ENCODE measurements at places on chromosomes 2 and 18.

DNA sequence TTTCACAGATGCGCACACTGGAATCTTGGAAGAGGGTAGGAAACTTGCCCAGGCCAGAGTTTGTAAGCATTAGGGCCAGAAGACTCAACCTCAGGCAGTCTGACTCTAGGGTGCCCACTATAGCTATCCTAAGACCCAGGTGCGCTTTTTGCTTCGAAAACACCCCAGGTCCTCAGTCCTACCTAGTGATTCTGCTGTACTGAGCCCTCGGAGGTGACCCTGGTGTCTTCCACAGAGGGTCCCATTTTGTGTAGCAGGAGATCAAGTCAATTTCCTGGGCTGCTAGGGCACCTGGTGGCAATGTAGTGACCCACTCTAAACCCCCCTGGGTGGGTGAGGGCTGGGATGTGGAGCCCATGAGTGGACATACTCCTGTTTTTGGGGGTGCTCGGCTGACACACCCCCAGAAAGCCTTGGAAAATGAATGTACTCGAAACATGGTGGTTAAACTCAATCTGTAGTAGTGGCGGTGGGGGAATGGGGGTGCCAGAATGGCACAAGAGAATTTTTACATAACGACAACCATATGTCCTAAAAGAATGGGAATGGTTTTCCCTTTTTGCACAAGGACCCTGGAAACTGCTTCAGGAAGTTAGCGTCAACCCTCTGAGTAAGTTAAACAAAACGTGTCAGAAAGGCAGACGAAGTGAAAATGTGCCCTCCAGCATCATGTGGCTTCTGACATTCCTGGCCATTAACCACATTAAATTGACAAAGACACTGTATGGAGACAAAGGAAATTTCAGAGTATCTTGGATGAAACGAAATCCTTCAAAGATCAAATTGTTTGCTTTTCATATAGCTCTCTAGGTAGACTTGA is 218.0 kb upstream of the COPS8 start:
- no peak for DNase-seq

GRCh38 chr2:54041135-54041534 is 70.3 kb upstream of the PSME4 start:
- DNase-seq: peak; percentile 73

- no peak for DNase-seq
These were observed 274.1 kb downstream of the AFF3 start for GRCh38 chr2:99868260-99868659.

- no peak for DNase-seq
These were observed 66.6 kb downstream of the STPG4 start for GRCh38 chr2:47088371-47089082.

DNA sequence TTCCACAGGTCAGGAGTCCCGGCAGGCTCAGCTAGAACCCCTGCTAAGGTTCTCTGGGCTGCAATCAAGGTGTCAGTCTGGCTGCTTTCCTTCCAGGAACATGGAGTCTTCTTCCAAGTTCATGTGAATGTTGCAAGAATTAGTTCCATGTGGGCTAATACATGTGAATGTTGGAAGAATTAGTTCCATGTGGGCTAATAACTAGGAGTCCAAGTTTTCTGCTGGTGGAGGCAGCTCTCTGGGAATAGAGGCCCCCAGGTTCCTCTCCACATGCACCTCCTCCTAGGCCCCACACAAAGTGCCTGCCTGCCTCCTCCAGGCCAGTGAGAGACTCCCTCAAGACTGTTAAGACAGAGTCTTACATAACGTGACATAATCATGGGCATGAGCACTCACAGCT is 140.8 kb upstream of the SLC35G4 start:
- DNase-seq: no peak

- DNase-seq: no peak
These were observed 63.6 kb downstream of the VSNL1 start for GRCh38 chr2:17604050-17604449.

DNA sequence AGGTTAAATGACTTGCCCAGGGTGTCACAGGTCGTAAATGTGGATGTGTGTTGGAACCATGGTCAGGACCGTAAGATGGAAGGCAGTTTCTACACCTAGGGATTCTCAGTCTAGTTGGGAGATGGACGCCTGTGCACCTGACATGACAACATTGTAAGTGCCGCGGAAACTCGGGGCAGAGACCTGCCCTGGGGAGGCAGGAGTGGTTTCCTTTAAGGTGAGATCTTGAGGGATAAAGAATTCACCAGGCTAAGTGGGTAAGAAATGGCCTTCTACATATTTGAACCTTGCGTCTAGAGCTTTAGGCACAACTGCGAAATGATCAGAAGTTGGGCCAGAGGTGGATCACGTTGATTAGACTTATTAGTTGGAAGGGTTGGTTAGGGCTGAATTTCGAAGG is 1.6 kb downstream of the DGKD start:
- DNase-seq: no peak

DNA sequence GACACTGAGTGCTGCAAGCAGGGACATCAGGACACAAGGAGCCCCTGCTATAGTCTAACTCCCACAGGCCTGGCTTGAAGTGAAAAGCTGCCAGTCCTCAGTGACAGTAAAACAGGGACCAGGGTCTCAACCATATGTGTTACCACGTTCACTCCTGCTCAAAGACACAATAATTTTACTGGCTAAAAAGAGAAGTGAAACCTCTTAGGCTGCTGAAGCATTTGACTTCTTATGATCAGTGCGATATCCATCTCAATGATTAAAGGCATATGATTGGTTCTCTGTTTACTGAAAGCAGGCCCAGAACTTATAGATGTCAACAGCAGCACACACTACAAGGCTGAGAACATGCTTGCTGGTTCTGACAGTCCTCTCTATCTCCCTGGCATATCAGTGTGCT is 129.8 kb upstream of the LMAN1 start:
- DNase-seq: no peak

DNA sequence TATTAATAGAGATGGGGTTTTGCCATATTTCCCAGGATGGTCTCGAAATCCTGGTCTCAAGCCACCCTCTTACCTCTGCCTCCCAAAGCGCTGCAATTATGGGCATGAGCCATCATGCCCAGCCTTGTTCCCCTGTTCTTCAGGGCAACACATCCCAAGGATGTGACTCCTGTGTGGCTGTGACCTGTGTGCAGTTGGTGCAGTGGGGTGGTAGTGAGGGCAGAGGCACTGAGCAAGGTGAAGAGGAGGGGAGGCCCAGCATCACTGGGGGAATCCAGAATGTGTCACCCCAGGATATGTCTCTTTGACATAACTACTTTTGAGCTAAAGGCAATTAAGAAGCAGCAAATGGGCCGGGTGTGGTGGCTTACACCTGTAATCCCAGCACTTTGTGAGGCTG is 23.4 kb downstream of the CENPA start:
- DNase-seq: no peak

DNA sequence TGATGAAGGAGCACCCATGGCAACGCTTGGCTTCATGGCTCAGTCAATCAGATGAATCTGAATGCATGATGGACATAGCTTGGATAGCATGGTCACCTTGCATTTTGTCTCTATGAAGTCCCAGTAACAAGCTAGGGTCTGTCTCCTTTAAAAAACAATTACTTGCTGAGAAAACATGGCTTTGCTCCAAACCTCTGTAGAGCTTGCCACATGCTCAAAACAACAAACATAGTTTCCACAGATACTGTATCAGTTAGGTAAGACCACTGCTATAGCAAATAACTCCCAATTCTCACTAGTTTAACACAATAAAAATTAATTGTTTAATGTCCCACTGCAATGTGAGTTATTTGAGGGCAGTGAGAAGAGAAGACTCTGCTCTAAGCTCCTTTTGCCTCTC is 401.0 kb downstream of the IRS1 start:
- DNase-seq: no peak
